Effector CD8-positive, alpha-beta T cell (primary cell): ENCODE measurements at places on chromosomes 12 and 14.

- DNase-seq: no peak
These were observed 167.3 kb upstream of the TMCC3 start for GRCh38 chr12:94817695-94818075.

- DNase-seq: no peak
These were observed 757 bp downstream of the SLC25A3 start for GRCh38 chr12:98594050-98594835.

GRCh38 chr14:20857630-20858261 is 33.4 kb upstream of the RNASE3 start:
- peak; percentile 65 for DNase-seq

GRCh38 chr14:87306409-87307168 is 686.4 kb downstream of the GALC start:
- no peak for DNase-seq
